Daoy (cell line): ENCODE measurements at places on chromosomes 5 and 9.

DNA sequence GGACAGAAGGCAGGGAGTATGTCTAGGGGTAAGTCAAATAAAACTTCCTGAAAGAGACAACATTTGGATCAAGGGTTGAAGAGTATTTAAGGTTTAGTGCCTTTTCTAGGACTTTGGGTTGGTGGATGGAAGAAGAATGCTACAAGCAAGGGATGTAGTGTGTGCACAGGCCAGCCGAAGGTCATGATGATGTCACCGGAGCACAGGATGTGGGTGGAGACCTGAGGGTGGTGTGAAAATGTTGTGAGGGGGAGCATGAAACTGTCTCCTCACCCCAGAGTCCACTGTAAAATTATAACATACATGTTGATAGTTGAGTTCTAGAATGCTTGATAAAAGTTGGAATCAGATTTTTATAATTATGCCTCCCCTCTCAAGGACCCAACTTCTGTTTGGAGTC lies 553.3 kb upstream of the SGCD start:
- no peak for DNase-seq

GRCh38 chr5:135964670-135965320 lies 10.0 kb upstream of the LECT2 start:
- DNase-seq, result no peak

DNA sequence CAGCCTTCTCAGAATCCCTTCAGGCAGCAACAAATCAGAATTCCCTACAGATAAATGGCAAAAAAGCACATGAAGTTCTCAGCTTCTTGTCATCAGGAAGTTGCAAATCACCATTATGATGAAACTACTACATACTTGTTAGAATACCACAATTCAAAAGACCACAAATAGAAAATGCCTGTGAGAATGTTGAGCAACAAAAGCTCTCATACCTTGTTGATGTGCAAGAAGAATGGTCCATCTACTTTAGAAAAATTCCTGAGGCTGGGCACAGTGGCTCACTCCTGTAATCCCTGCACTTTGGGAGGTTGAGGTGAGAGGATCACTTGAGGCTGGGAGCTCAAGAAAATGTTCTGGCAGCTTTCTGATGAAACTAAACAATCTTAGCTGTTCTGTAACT lies 278.1 kb downstream of the ICE1 start:
- no peak for DNase-seq

DNA sequence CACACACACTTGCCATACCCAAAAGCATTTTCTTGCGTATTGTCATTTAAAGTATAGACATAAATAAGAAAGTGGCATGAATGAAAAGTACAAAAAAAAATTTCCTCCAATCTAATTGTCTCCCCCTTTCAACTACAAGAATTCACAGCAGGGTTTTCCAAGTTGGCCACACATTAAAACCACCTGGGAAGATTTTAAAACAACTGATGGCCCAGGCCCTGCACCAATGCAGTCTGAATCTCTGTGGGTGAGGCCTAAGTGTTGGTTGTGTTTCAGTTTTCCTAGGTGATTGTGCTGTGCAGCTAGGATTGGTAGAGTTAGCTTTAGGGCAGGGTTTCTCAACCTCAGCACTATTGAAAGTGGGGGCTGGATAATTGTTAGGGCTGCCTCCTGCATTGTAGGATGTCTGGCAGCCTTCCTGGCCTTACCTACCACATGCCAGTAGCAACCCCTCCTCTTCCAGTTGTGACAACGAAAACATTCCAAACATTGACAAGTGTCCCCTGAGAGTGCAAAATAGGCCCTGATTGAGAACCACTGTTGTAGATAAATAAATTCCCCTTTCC lies 337.1 kb downstream of the KIAA0825 start:
- no peak for DNase-seq

DNA sequence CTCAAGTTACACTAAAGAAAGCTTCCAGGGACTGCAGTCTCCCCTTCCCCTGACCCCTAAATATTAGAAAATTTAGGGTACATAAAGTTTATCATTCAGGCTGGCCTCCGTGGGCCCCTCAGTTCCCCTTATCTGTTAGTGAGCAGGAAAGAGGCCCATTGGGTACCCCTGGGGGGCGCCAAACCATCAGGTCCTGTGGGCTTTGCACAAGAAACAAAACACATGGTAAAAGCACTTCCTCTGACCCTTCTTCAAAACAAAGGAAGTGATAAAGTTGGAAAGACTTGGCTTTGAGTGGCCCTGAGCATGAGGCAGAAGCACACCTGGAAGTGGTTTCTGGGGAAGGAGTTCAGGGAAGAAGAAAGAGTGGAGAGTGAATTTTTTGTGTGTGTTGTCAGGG lies 213.0 kb downstream of the SMARCA2 start:
- DNase-seq, result peak; percentile 45

DNA sequence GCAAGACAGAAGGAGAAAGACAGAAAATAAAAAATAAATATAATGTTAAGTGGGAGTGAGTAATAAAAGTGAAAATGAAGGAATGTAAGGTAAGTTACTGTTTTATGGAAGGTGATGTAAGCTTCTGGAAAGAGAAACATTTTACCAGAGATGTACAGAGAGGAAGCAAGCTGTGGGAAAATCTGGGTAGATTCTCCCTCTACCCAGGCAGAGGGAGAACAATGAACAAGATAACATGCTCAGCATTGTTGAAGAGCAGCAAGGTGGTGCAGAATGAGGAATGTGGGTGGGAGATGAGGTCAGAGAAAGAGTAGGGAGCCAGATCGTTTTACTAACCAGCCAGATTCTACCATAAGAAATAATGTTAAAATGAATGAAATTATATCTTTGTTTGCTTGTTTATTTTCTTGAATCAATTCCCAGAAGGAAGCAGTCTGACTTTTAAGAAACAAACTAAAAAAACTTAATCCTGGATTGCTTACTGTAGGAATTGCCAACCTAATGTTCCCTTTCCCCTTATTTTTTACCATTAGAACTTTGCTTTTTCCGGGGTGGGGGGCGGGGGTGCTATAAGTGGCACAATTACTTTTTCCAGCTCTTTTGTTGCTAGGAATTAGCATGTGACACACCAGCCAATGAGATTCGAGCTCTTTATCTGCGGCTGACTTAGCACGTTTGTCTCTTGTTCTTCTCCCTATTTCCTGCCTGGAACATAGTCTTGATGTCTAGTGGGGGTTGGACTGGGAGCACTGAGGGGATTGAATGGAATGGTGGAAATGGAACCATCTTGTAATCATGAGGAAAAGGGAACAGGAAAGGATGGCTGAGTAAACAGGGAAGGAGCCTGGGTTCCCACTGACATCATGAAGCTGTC lies 356.7 kb downstream of the TMEM167A start:
- peak; percentile 8 for DNase-seq

DNA sequence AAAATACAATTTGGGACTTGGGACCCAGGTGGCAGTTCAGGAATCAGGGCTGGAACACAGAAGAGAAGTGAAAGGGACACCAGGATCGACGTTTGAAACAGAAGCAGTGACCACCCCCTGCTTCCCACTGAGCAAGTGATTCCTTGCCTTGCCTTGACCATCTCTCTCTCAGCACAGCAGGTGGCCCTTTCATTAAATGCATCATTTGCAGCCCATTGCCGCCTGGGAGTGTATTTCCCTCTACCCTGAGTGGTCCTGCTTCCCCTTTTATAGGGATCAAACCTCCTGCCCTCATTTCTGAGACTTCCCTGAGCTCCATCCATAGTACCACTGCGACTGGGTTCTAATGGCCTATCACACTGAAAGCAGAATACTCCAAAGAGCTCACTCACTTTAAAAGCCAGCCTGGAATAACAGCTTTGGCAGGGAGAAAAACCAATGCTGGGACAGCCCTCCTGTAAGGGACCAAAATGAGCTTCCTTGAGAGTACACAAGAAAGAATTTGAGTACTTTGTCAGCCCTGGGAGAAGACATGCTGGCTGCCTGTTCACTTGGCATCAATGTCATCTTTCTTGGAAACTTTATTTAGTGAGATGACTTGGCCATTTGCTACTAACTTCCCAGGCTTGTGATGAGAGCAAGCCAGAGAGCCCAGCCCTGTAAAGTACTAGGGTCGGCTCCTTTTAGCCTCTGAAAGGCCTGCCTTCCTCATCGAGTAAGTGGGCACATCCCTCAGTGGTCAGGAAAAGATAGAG lies 149.7 kb downstream of the SLIT3 start:
- DNase-seq, result no peak
